Mesothelial cell of epicardium (in vitro differentiated cells): ENCODE measurements at places on chromosomes 3 and 15.

DNA sequence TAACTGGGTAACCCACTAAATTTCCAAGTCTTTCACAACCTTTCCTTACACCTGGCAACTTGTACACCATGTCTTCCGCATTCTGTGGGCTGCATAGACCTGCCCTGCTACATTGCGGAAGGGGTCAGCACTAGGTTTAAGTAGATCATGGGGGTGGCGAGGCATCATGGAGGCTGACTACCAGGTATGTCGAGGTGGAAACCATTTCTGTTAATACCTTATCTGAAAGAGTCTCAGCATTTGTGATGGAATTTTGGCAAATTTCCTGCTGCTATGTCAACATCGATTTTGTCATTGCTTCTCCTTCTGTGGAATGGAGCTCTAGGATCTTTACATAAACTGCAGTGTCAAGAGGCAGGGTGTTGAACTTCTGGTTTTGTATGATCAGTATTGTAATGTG is 187.2 kb downstream of the GHSR start:
- H3K27me3 ChIP-seq, result no peaks in the 10 kb centered on the region
- H3K4me1 ChIP-seq, result peaks cover 66% of the 10 kb centered on the region
- peaks cover 11% of the 10 kb centered on the region for H3K36me3 ChIP-seq

GRCh38 chr15:52243286-52243685 is 52.1 kb upstream of the GNB5 start:
- no peak for DNase-seq
- peaks cover 2% of the 10 kb centered on the region for H3K27me3 ChIP-seq
- no peak overlapping the region for H3K4me3 ChIP-seq

DNA sequence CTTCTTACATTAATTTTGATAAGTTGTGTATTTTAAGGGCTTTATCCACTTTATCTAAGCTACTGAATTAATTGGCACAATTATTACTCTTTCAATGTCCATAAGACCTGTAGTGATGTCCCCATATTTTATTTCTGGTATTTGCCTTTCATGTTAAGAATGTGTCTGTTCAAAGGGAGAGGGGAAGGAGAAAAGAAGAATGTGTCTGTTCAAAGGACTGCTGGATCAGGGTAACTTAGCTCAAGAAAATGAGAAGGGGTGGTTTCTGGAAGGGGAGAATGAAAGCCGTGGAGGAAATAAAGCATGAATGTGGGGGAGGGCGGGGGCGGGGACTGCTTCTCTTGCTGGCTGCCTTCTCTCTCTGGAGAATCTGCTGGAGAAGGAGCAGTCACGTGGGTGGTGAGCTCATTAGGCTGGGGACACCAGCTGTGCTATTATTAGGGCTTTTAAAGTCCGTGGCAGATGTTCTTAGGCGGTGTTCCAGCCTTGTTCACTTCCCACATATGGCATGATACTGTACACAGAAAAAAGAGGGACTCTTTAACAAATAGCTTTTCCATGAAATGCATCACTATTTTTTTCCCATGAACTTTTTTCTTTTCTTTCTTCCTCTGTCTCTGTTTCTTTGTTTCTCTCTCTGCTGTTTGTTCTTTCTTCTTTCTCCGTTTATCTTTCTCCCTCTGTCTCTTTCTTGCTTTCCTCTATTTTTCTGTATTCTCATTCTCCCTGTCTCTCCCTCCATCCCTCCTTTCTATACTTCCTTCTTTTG is 63.7 kb upstream of the ULK4 start:
- no peaks in the 10 kb centered on the region for H3K27me3 ChIP-seq
- H3K27ac ChIP-seq, result peak overlapping the region; percentile 99
- peak overlapping the region; percentile 46 for H3K4me3 ChIP-seq
- H3K4me1 ChIP-seq, result peaks cover 55% of the 10 kb centered on the region

GRCh38 chr3:99250821-99251355 is 349.4 kb upstream of the DCBLD2 start:
- no peak overlapping the region for H3K27ac ChIP-seq
- no peak for DNase-seq
- no peak overlapping the region for H3K4me3 ChIP-seq
- H3K4me1 ChIP-seq, result peaks cover 5% of the 10 kb centered on the region

DNA sequence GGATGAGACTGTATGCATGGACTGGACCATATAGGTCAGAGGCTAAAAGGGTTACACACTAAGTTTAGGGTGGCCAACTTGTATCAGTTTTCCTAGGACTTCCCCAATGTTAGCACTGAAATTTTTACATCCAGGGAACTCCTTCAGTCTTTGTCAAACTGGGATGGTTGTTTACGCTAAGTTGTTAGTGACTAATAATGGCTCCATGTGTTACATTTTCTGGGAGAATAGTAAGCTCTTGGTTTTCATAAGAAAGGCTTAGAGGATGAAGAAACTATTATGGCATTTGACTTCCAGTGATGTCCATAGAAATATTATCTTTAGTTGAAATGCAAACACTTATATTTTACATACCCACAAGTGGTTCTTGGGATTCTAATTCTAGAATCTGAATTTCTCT is 57.9 kb upstream of the ST3GAL6 start:
- no peak overlapping the region for H3K27ac ChIP-seq
- peaks cover 2% of the 10 kb centered on the region for H3K27me3 ChIP-seq
- peaks cover 27% of the 10 kb centered on the region for H3K4me1 ChIP-seq
- H3K36me3 ChIP-seq, result no peaks in the 10 kb centered on the region

DNA sequence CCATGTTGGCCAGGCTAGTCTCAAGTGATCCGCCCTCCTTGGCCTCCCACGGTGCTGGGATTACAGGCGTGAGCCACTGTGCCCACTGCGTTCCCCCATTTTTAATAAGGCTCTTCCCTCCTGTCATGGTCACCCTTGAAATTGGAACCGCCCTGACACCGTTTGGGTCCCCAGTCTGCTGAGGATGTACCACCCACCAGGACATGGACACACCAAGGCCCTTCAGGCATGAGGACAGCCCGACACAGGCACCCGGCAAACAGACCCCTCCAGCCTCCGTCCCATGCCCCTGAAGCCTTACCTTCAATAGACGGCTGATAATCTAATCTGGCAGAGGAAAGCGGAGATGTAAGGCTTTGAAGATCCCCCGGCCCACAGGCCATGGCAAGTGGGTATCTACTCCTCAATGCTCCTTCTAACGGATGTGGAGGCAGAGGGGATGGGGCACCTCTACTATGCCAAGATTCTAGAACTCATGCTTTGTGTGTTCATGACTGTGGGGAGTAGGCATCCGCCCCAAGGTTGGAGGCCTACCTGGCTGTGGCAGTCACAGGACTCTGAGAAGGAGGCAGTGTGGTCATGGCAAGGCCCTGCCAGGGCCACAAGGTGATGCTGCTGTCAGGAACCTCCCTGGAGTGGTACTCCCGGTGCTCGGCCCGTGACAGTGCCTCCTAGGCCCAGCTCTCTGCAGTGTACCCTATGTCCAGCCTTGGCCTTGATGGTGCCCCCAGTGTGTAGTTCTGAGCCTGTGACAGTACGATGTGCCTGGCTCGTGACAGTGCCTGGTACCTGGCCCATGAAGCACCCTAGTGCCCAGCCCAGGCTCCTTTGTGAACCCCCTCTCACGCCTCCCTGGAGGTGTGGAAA is 18.6 kb upstream of the PRSS50 start:
- H3K4me1 ChIP-seq, result no peaks in the 10 kb centered on the region
- H3K36me3 ChIP-seq, result peaks cover 3% of the 10 kb centered on the region
- H3K27me3 ChIP-seq, result no peaks in the 10 kb centered on the region
- H3K4me3 ChIP-seq, result no peak overlapping the region

DNA sequence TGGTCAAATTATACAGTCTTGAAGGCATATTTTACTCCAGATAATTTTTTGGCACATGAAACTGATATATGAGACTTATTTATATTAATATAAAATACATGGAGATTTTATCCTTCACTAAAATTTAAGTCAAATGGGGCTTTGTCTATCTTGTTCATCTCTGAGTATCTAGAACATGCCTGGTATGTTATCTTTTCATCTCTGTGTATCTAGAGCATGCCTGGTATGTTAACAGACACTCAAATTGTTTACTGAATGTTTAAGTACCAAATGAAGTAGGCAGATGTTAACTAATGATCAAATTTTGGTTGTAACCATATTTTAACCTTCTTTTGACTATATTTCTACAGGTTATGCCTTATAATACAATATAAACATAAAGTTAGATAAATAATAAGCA is 7.7 kb downstream of the GTF2A2 start:
- H3K27me3 ChIP-seq, result no peaks in the 10 kb centered on the region
- peaks cover 24% of the 10 kb centered on the region for H3K36me3 ChIP-seq
- no peak overlapping the region for H3K4me3 ChIP-seq
- no peak for DNase-seq

DNA sequence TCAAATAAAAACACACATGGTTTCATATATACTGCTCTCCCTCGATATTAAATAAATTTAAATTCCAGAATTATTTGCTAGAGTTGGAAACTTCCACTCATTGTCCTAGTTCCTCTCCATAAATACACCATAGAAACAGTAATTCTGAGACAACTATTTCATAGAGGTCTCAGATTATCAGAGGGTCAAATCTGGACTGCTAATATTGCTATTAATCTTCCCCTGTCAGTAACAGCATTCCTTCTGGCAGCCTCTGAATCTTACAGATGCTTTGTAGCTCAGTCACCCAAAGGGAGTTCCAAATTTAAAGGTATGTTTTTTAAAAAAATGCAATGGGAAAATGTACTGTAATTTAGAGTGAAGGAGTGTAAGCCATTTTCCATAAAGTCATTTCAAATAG is 428.8 kb downstream of the PYDC2 start:
- peak overlapping the region; percentile 48 for H3K27ac ChIP-seq
- DNase-seq, result no peak
- H3K4me3 ChIP-seq, result no peak overlapping the region
- H3K27me3 ChIP-seq, result no peaks in the 10 kb centered on the region

DNA sequence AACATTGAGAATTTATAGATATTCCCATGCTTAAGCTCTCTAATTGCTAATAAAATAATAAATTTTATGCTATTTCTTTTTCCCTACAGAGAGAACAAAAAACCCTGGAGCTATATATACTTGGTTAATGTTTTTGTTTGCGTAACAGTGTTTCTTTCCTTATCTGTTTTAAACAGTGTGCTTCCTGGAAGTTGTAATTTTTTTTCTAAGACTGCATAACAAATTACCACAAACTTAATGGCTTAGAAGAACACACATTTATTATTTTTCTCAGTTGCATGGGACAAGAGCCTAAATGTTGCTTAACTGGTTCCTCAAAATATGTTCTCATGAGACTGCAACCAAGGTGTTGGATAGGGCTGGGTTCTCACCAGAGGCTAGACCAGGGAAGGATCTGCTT is 49.7 kb upstream of the DPH6 start:
- H3K27me3 ChIP-seq, result no peaks in the 10 kb centered on the region
- no peak overlapping the region for H3K4me3 ChIP-seq
- H3K27ac ChIP-seq, result no peak overlapping the region
- no peaks in the 10 kb centered on the region for H3K4me1 ChIP-seq

- H3K4me3 ChIP-seq, result peak overlapping the region; percentile 58
- H3K4me1 ChIP-seq, result peaks cover 74% of the 10 kb centered on the region
- H3K27ac ChIP-seq, result peak overlapping the region; percentile 98
- H3K27me3 ChIP-seq, result no peaks in the 10 kb centered on the region
- no peaks in the 10 kb centered on the region for H3K36me3 ChIP-seq
Observed at GRCh38 chr3:113158171-113158570, 53.2 kb upstream of the BOC start.

DNA sequence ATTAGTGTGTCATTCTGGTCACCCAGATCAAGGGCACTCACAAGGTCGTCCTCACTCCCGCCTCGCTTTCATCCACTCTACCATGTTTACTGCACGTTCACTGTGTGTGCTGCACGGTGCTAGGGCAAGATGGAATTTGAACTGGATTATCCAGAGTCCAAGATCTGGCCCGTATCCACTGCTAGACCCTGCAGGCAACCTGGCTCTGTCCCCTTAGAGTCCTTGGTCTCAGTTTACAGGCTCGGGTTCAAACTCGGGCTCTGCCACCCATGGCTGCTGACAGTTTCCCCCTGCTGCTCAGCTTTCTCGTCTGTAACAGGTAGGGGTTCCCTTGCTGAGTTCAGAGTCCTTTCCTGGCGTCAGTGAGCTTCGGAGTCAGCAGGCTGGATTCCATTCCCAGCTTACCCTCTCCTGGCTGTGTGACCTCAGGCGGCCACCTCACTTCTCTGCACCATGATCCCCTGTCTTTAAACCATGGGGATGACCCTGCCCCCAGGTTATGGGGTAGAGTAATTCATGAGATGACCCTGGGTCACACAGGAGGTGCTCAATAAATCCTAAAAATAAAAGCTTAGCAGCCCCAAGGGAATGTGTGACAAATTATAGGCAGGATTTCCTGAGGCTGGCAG is 79.6 kb upstream of the SLC6A6 start:
- H3K36me3 ChIP-seq, result no peaks in the 10 kb centered on the region
- no peak overlapping the region for H3K4me3 ChIP-seq
- DNase-seq, result no peak

GRCh38 chr15:41921167-41921566 is 27.3 kb upstream of the SPTBN5 start:
- H3K4me1 ChIP-seq, result peaks cover under 1% of the 10 kb centered on the region
- DNase-seq, result no peak
- no peaks in the 10 kb centered on the region for H3K27me3 ChIP-seq

DNA sequence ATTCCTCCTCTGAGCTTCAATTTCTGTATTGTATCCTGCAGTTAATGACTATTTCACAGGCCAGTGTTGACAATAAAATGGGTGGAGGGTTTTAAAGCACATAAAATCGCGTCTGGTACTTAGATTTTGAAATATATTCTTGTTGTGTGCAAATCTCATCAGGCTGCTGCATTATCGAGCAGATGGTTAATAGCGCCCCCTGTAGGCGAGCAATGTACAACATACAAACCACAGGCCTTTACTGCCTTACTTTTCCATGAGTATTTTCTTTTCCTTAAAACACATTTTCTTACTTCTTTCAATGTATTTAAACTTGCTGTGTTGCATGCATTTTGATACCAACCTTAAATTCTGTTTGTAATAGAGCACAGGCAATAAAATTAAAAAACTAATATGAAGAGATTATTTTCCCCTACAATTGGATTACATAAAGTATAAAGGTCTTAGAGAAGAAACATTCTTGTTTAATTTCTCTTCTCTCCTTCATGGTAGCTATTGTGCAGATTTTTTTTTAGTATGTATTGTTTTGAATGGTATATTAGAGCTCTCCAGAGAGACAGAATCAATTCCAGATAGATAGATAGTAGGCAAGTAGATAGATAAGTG is 608.4 kb downstream of the CADM2 start:
- no peaks in the 10 kb centered on the region for H3K4me1 ChIP-seq
- H3K27ac ChIP-seq, result no peak overlapping the region
- DNase-seq, result no peak
- no peaks in the 10 kb centered on the region for H3K36me3 ChIP-seq
- H3K4me3 ChIP-seq, result no peak overlapping the region

- H3K27me3 ChIP-seq, result no peaks in the 10 kb centered on the region
- H3K4me1 ChIP-seq, result peaks cover 19% of the 10 kb centered on the region
- no peak for DNase-seq
- peaks cover 38% of the 10 kb centered on the region for H3K36me3 ChIP-seq
- peak overlapping the region; percentile 43 for H3K27ac ChIP-seq
- no peak overlapping the region for H3K4me3 ChIP-seq
Observed at GRCh38 chr3:15297608-15298350, 34.6 kb downstream of the SH3BP5 start.

DNA sequence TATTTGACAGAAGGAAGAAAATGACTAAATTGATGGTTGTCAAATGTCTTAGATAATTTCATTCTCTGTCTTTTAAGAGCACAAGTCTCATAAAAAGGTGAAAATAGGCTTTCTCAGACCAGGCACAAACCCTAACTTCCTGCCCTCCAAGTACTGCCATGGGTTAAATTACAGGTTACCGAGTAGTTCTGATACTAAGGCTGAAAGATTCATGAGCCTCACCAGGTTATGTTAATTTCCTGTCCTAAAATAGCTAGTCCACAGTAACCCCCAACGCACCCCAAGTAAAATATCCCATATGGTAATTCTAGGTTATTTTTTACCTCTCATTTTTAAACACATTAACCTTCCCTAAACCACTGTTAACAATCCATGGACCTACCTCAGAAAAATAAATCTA is 42.0 kb downstream of the GSK3B start:
- H3K4me3 ChIP-seq, result no peak overlapping the region
- DNase-seq, result no peak
- H3K27ac ChIP-seq, result no peak overlapping the region
- peaks cover 29% of the 10 kb centered on the region for H3K4me1 ChIP-seq
- no peaks in the 10 kb centered on the region for H3K27me3 ChIP-seq
